Right cardiac atrium (tissue), 5 donors: ENCODE measurements at places on chromosomes 6 and 20. TPM values are rescaled to one million over a fixed set of nuclear protein-coding genes. Genes with fewer than 3 reads are reported as not detected.

The RNF39 gene
- polyA plus RNA-seq = not detected

The PPIL4 gene
- polyA plus RNA-seq = 19.8 TPM

DNA sequence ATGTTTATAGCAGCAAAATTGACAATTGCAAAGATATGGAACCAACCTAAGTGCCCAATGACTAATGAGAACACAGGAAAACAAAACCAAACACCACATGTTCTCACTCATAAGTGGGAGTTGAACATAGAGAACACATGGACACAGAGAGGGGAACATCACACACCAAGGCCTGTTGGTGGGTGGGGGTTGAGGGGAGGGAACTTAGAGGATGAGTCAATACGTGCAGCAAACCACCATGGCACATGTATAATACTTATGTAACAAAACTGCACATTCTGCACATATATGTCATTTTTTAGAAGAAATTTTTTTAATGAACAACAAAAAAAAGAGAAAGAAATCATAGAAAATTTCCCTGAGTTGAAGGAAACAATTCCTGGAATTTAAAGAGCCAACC is 3.9 kb downstream of the EPM2A start:
- no peak for DNase-seq

GRCh38 chr6:32852844-32853540 is 512 bp downstream of the TAP1 start:
- peak; percentile 75 for DNase-seq

DNA sequence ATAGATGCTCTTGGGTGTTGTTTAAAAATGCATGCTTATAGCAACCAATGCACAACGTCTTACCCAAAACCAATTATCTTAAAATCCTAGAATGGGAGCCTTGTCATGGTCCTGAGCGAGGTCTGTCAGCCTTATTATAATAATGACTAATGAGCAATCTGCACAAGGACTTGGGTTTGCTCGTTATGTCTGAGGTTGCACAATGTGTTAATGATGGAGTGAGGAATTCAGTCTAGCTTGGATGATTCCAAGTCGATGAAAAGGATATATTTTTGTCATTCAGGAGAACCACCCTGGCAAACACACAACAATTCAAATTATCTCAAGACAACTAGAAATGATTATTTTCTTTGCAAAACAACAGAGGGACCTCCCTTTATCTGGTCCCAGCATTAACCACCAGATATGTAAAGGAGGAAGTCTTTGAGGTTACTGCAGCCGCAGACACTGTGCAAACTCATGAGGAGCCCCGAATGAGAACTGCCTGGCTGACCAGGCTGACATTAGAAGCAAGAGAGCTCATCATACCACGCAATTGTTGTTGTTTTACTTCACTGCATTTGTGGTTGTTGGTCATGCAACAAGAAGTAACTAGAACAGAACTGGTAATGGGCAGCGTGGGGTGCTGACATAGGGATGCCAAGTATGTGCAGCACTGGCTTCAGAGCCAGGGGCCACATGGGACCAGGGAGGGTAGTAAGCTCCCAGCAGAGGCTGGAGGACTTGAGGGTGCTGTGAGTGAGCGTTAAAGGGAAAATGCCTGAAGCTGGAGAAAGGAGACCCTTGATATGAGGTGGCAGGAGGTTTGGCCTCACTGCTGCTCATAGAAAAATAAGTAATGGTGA is 488.3 kb downstream of the CDH26 start:
- DNase-seq = no peak
